ENCODE measurements at places on chromosomes 2 and 18.

DNA sequence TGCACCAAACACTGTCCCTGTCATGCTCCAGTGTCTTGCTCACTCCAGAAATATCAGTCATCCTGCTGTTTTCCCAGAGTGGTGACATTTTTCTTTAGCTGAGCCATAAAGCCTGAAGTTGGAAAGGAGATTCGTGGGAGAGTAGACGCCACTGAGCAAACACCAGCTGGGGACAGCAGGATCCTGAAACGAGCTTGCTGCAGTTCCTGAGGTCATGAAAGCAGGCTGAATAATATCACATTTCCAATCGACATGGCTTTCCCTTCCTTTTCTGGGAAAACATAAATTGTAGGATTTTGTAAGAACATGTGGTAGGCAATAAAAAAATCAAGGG is 276.4 kb downstream of the CDCA7 start:
- no peak for DNase-seq

- DNase-seq: no peak
Measured at GRCh38 chr2:12032398-12032797, 286.0 kb downstream of the LPIN1 start.

DNA sequence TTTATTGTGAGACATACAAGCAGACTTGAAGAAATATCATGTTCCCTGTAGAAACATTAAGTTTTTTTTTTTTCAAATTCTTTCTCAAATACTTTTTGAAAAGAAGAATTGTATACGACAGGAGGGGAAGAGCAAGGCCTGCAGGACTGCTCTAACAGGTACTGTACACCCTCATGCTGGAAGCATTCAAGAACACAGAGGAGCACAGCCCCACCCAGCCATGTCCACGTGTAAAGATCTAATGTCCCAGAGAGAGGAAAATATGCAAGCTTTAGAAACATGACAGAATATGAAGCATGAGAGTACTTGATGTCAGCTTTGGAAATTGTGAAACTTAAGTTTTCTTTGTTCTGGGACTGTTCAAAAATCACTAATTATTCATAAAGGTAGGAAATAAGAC is 191.6 kb downstream of the TTC32 start:
- DNase-seq: no peak

- DNase-seq: no peak
Measured at GRCh38 chr2:151043484-151043883, 218.2 kb downstream of the RBM43 start.

DNA sequence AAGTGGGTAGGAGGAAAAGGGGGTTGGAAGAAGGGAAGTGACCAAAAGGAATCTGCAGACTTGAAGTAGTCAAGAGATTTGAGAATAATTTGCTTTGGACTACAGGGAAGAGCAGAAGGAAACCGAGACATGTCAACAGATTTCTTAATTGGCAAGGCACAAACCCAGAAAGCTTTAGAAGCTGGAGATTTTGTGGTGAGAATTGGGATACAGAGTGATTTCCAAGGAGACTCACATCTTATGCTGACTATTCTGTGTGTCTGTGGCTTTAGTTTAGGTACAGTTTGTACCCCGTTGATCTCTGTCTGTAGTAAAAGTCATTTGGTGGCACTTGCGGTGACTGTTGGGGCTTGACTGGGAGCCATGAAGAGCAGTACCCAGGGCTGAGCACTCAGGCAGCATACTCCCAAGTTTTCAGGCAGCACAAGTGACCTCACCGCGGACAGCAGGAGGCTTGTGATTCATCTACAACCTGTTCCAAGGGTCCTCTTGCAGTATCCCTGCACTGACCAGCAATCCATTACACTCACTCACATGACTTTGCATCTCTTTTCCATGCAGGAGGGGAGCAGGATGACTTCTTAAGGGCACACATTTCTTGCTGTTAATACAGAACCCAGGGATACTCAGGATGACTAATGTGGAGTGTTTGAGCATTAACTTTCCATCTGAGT is 97.1 kb upstream of the TNP1 start:
- no peak for DNase-seq

GRCh38 chr2:135202751-135203150 is 150.7 kb downstream of the RAB3GAP1 start:
- DNase-seq: no peak

DNA sequence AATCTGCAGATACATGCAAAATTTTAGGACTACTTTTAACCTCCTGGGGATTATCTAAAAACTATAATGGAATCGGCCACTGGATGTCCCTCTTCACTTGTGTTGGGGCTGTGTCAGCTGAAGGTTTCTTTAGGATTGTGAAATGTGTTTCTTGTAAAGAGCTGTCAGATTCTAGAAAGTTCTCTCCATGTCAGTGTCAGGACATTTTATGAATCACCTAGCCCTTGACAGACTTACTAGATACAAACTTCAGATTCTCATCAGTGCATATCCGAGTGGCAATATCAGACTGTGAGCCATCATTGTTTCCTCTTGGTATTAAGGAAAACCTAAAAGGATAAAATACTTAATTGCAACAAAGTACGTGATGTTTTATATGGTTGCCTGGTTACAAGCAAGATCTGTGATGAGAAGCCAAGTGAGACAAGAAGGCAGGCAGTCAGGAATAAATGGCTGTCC is 107.3 kb downstream of the CPS1 start:
- DNase-seq: peak; percentile 51

- DNase-seq: no peak
Measured at GRCh38 chr2:59932341-59932740, 621.1 kb downstream of the BCL11A start.

DNA sequence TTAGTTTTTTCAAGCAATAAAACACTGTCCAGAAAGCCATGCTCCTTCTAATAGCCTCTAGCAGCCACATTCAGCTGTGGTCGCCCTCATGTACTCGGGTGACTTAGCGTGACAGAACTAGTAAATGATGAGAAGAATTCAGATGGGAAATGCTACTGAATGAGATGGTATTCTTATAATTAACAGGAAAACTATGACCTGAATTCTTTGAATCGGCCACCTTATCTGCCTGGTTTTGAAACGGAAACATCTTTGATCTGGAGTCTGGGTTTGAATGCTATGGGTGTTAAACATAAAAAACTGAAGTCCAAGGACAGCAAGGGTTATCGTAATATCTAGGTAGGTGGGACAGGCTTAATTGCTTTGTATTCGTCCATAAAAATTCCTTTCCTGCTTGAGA is 138.8 kb upstream of the DNMT3A start:
- DNase-seq: no peak

DNA sequence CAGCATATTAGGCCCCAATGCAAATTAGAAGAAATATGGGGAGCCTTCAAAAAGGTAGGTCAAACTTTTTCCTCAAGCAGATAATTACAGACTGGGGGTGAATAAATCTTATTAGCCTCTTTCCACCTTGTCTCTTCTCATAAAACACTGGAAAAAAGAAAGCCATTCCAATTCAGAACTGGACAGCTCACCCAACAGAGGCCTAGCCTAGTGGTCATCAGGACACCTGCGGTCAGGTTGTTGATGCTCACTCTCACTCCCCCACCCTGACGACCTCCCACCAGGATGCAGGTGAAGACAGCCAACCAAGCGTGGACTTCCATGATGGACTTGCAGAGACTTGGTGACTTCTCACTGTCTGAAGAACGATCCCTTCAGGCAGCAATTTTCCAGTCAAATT is 207.1 kb downstream of the ALK start:
- no peak for DNase-seq

Data from D341Med (cell line).